ENCODE measurements at places on chromosomes 6 and 20.
A peak's percentile ranks its signal among the peaks of the same experiment; 100 is the strongest.

DNA sequence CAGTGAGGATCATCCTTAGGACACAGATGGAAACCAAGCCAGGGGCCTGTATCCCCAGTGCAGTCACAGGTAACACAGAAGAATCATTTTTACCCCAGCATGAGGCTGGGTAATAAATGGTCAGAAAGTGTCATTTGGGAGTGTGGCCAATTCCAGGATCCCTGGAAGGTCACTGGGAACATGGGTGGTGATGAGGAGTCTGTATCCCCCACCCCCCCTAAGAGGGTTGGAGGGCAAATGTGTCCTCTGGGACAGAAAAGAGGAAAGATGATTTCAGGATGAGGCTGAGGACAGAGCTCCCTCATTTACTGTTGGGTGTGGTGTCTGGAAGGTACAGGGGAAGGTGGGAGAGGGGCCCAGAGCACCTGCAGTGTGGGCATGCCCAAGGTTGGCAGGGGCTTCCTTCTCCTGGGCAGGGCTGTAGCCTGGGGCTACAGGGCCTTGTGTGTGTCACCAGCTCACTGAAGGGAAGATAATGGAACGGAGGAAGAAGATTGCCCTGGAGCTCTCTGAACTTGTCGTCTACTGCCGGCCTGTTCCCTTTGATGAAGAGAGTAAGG, 34.5 kb downstream of the PLCG1 start:
- no peak for DNase-seq

DNA sequence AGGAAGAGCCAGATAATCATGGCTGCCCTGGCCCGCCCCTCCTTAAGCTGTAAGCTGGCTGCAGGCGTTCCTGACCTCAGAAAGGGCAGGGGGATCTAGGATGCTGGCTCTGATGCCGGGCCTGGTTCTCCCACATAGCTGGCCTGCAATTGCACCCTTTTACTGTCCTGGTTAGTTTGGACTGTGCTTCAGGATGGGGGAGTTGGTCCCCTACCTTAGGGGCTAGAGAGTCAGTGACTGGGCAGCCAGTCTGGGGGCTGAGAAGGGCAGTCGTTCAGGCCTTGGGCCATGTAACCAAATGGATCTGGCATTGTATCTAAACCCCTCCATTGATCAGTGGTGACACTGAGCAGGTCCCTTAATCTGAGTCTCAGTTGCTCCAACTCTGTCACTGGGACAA, 40.7 kb downstream of the TGM3 start:
- no peak for DNase-seq

DNA sequence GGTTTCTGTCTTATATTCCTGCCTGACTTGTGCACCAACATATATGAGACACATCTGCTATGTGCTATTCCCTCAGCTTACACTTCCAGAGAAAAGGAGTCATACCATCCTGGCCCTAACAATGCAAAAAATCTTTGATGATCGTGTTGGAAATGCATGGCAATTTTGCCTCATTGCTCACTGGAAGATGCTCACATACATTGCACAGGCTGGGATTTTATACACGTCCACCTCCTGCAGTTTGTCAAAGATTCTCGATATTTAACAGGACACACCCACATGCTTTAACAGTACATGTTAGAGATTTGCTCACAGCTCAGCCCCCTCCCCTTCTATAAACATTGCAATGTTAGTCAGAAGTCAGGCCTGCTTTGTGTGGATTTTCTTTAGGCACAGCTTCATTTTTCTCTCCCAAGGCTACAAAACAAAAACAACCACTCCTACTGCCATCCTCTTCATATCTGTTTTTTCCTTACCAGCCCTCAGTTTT, 66.1 kb downstream of the ADGB start:
- no peak for DNase-seq

GRCh38 chr20:20561841-20562240, 150.6 kb downstream of the RALGAPA2 start:
- no peak for DNase-seq

DNA sequence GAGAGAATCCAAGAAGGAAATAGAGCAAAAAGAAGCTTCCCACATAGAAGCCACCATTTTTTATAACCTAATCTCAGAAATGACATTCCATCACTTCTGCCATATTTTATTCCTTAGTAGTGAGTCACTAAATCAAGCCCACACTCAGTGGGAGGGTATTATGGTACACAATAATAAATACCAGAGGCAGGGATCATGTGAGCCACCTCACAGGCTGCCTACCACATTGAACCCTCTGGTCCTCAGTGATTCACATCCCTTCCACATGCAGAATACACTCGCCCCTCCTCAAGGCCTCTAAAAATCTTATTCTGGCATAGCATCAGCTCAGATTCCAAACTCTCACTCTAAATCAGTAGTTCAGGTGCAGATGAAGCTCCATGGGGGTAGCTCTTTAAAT, 49.4 kb downstream of the TMC2 start:
- DNase-seq = no peak

- no peak for DNase-seq
Observed at GRCh38 chr6:155108070-155108820, 113.1 kb downstream of the TIAM2 start.

DNA sequence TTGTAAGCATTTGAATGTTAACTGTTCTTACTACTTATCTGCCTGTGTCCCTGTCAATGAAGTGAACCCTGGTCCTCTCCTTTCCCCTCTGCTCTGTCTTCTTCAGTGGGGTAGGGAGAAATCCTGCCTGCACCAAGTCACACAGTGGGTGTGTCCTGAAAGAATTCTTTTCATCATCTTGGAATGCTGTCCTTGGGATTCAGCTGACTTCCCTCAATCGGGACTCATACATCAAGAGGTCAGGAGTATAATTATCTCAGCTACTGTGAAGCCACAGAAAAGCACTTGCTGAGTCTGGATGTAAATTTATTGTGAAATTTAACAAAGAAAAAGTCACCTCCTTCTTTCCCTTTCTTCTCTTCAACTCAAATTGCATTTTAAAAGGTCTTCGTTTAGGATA, 328.5 kb downstream of the SOX4 start:
- DNase-seq = no peak

DNA sequence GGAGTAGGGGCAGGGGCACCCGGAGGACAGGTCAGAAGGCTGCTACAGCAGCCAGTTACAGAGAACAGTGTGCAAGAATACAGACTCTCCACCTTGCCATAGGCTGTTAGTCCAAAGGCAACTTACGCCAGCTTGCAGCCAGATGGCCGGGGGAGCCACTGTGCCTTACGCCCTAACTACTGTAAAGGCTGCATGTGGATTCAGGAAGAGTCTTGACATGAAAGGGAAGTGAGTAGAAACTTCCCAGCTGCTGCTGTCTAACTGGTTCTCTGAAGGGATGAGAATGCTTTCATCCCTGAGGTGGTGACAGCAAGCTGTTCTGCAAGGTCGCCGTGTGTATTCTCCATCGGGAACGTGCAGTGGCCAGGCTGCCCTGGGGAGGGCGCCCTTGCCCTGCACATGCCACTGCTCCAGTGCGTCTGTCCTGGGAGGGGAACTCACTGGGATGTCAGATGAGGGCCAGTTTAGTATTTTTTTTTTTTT, 46.1 kb downstream of the LYRM4 start:
- no peak for DNase-seq

DNA sequence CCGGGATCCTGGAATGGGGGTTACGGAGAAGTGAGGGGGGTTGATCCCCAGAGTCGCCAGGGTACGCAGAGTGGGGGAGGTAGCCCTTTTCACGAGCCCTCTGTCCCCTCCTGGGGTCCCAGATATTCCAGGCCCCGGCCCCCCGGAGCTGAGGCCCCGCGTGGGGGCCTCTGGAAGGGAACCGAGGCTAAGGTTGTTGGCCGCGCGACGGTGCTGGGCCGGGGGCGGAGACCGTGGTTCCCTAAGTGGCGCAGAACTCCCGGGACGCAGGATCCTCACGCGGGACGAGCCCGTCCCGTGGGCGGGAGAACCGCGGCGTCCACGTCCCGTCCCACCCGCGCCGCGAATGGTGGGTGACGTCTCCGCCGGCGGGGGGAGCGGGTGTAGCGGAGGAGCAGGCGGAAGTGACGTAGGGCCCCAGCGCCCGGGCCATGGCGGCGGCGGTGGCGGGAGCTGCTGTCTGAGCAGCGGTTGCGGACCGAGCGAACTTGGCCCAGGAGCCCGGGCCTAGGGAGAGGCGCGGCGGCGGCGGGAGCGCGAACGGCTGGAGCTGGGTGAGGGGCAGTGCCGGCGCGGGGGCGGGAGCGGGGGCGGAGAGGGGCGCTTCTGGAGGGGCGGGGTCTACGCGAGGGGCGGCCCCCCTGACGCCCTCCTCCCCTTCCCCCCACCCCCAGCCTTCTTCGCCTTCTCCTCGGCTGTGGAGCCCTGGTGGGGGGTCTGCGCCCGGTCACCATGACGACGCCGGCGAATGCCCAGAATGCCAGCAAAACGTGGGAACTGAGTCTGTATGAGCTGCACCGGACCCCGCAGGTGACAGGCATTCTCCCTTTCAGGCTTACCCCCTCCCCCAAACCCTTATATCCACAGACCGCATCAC, at the start of gene RING1:
TSS of gene RING1 (plus strand) at position 410 of the 877 bp plus-strand sequence. CDS start at position 733, 323 bp downstream.
- peak; percentile 92 for DNase-seq

DNA sequence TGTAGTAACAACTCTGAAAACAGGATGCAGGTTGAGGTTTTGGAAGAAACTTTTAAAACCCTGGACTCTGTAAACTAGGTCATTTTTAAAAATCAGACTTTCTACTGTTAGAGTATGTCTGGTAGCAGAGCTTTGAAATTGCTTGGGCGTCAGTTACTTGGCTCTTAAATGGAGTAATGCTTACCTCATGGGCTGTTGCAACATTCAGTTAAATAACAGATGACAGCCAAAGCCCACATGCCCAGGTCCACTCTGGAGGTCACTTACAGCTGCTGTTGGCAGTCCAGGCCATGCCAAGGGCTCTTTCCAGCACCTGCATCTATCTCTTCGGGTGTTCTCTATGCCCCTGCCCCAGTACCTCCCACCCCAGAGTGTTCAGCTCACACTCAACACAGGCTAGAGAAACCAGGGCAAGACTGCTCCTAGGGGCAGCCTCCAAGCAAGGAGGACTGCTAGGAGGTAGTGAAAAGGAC, 96.4 kb downstream of the BANF2 start:
- no peak for DNase-seq

- DNase-seq = no peak
Observed at GRCh38 chr20:37319151-37319671, 26.7 kb upstream of the SRC start.

GRCh38 chr6:6659600-6660327, 71.2 kb downstream of the LY86 start:
- no peak for DNase-seq

DNA sequence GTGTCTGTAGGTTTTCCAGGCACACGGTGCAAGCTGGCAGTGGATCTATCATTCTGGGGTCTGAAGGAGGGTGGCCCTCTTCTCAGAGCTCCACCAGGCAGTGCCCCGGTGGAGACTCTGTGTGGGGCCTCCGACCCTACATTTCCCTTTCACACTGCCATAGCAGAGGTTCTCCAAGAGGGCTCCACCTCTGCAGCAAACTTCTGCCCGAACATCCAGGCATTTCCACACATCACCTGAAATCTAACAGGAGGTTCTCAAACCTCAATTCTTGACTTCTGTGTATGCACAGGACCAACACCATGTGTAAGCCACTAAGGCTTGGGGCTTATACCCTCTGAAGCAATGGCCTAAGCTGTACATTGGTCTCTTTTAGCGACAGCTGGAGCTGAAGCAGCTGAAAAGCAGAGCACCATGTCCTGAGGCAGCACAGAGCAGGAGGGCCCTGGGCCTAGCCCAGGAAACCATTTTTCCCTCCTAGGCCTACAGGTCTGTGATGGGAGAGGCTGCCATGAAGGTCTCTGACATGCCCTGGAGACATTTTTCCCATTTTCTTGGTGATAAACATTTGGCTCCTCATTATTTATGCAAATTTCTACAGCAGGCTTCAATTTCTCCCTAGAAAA, 253.3 kb downstream of the ERMARD start:
- DNase-seq = no peak

DNA sequence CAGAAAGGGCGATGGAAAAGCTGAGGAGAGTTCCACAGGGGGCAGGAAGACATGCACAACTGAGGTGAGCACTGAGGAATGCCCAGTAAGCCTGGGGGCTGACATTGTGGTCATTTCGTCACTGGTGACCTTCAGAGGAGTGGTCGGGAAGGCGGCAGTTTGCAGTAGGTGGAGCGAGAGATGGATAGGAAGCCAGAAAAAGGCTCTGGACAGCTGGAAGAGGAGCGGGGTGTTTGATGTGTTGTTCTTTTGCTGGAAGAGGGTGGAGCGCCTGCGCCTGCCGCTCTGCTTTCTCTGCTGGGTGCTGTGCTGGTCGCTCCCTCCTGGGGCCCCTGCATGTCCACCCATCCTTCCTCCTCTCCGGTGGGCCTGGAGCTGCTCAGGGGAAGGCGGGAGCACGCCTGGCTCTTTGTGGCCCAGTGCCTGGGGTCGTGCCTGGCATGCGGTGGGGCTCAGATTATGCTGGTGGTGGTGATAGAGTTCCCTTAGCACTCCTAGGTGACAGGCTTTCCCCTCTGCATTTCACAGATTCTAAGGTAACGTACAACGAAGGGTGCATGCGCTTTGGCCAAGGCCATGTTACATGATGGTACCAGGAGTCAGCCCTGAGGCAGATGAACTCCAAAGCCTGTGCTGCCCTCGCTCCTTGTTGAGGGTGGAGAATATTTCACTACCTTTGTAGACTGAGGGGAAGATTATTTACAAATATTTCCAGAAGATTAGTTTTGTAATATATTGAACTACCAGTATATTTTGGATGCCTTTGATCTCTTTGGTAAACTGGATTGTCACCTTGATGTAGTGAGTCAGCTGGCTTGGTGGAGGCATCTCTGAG, 20.9 kb downstream of the ARID1B start:
- no peak for DNase-seq

DNA sequence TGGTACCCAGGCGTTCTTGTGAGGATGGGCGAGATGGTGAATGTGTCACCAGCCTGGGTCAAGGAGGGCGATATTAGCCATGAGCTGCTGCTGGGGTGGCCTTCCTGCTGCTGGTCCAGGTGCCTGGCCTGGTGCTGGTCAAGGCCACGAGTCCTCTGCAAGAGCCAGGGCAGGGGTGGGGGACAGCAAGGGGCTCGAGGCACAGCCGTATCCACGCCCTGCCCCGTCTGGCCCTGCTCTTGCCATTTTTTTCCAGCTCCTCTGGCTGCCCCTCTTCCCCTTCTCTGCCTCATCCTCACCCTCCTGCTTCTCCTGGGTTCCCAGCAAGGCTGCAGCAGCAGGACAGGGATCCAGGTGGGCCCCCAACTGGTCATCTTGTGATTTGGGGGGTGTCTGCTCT, 51.2 kb downstream of the CDH4 start:
- DNase-seq = no peak

- DNase-seq = no peak
Observed at GRCh38 chr6:135358251-135358821, 139.2 kb downstream of the AHI1 start.

GRCh38 chr6:139184047-139184446, 49.2 kb downstream of the HECA start:
- DNase-seq = no peak

All from activated CD8-positive, alpha-beta memory T cell treated with anti-CD3 and anti-CD28 coated beads, Interleukin-2, amount 50 U/mL, for 4 hours (primary cell).